Metanephros (tissue), 2 donors: ENCODE measurements at places on chromosomes 4 and X. TPM values are rescaled to one million over a fixed set of nuclear protein-coding genes. Genes with fewer than 3 reads are reported as not detected.

Gene CHST7
- total RNA-seq = 8.5 TPM

Gene VBP1
- 29.9 TPM for total RNA-seq

Gene TIGD4
- total RNA-seq = 2.2 TPM

Gene SYP
- 2.3 TPM for total RNA-seq

Gene SLIT2
- total RNA-seq = 33.7 TPM

Gene RRH
- total RNA-seq = 0.18 TPM

Gene TRAM1L1
- 9.9 TPM for total RNA-seq

Gene LARP1B
- 20.0 TPM for total RNA-seq

Gene USP26
- total RNA-seq = not detected

Gene CAPN6
- total RNA-seq = 38.8 TPM

Gene PAGE2
- not detected for total RNA-seq

Gene SPANXC
- total RNA-seq = not detected

Gene ADH1A
- 0.35 TPM for total RNA-seq

Gene NIPAL1
- 6.8 TPM for total RNA-seq

Gene MAGEB6
- not detected for total RNA-seq

Gene TMEM47
- 44.8 TPM for total RNA-seq
